PC-9 (cell line): ENCODE measurements at places on chromosomes 1 and 21.
A peak's percentile ranks its signal among the peaks of the same experiment; 100 is the strongest.

DNA sequence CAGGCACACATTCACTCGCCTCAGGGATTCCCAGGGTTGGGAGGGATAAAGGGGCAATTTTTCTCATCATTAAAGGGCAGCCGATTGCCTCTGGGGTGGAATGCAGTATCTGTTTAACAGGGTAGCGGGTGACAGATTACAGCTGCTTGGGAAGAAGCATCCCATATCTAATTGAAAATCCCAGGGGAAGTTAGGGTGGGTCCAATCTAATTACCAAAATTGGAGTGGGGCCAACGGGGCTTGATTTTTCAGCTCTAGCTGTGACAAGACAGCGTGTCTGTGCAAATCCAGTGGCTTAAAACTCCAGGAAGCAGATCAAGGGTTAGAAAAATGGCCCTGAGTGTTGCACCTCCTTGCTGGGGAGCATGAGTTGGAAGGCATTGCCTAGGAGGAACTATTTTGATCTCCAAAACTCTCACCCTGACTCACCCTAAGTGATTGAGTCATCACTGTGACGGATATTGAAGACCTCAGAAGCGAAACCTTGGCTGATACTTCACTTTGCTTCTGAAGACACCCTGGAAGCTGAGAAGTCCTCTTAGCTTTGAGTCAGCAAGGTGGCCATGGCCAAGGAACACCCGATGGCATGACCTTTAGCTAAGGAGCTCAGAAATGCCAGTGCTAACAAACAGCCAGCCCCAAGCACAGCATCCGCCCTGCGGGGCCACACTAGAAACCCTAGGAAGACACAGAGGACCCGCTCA lies 46.0 kb downstream of the GRHL3 start:
- peak; percentile 97 for DNase-seq

DNA sequence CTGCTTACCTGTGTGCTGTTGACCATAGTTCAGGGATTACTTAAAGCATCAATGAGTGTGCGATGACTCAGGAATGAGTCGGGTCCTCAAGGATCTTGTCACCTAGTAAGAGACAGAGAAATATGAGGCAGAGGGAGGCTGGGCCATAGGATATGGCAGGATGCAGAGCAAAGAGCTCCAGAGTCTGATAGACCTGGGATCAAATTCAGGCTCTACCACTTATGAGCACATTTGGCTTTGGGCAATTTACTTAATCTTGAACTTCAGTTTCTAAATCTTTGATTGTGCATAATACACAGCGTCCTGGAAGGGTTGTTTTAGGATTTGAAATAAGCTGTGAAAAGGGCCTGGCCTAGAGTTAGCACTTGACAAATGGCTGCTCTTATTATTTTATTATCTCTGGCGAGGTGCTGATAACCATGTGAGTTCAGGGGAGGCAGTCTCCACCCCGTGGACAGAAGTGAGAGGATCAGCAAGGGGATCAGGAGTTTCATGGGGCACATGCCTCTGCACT lies 94.5 kb downstream of the ROR1 start:
- DNase-seq: peak; percentile 98

GRCh38 chr1:154840269-154841176 lies 29.6 kb downstream of the KCNN3 start:
- no peak for DNase-seq

GRCh38 chr21:34284666-34285065 lies 79.1 kb upstream of the KCNE2 start:
- DNase-seq: no peak

- DNase-seq: peak; percentile 88
Observed at GRCh38 chr1:65254320-65255034, 54.9 kb upstream of the DNAJC6 start.

- no peak for DNase-seq
Observed at GRCh38 chr1:70666381-70667140, 255.5 kb downstream of the CTH start.

DNA sequence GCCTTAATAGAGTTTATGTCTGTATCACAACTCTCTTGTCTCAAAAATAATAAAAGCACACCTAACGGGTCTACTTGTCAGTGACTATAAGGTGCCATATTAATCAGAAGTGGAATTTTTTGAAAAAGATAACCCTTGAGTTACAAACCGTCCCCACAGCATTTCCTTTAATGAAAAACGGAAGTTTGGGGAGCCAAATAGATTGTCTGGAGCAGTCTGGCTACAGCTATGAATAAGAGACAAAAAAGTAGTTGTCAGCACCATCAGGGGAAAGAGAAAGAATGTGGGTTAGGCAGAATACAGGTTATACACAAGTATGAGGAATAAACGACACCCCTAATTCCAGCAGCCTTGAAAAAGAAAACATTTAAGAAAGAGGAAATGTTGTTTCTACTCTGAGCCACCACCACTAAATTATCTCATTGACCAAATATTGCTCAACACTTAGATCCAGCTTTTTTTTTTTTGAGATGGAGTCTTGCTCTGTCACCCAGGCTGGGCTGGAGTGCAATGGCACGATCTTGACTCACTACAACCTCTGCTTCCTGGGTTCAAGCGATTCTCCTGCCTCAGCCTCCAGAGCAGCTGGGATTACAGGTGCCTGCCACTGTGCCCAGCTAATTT lies 29.4 kb upstream of the USP24 start:
- peak; percentile 39 for DNase-seq

- DNase-seq: no peak
Observed at GRCh38 chr1:154583773-154584172, 16.2 kb downstream of the CHRNB2 start.

- DNase-seq: no peak
Observed at GRCh38 chr1:179288977-179289376, 4.6 kb upstream of the SOAT1 start.

DNA sequence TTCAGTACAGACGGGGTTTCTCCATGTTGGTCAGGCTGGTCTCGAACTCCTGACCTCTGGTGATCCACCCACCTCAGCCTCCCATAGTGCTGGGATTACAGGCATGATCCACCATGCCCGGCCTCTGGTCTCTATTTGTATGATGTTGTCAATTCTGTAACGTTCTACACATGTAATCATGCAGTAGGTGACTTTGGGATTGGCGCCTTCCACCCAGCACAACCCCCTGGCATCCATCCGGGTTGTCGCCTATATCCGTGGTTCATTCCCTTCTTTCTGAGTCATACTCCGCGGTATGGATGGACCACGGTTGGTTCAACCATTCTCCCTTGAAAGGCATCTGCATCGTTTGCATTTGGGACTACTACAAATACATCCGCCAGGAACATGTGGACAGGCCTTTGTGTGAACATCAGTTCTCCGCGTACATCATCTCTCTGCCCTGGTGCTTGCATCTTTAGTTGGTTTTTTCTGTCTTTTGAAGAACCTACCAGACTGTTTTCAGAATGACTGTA lies 72.1 kb downstream of the PDE9A start:
- DNase-seq: no peak

DNA sequence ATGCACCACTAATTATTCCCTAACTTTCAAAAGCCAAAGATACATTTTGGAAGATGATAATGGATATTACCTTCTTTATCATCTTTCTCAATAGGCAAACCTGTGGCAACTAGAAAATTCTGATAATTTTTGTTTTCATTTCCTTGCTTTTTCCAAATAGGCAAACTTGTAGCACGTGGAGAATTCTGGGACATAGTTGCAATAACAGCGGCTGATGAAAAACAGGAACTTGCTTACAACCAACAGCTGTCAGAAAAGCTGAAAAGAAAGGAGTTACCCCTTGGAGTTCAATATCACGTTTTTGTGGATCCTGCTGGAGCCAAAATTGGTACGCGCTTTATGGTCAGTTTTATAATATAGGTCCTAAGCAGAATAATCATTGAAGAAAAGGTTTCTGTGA lies 1.5 kb downstream of the FPGT start:
- no peak for DNase-seq

DNA sequence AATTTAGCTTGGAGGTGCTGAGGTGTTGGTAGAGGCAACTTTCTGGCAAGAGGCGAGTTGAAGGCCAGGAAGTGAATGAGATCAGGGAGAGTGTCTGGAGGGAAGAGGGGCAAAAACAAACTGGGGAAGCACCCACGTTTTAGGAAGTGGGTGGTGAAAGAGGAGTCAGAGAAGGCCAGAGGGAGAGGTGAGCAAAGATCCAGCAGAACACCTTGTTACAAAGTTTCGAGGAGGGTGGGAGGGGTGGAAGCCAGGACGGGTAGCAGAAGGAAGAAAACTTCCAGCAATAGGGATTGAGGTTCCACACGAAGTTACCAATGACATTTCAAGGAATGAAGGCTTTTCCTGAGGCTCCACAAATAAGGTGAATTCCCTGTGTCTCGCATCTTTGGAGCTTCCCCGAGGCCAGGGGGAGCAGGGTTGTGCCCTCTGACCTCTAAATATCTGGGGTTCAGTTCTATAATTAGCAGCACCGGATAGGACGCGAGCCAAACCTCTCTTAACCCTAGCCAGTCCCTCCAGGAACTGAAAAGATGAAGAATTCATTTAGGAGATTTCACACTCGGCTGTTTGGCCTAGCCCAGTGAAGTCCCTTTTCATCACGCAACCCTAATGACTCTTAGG lies 578 bp upstream of the SESN2 start:
- no peak for DNase-seq

DNA sequence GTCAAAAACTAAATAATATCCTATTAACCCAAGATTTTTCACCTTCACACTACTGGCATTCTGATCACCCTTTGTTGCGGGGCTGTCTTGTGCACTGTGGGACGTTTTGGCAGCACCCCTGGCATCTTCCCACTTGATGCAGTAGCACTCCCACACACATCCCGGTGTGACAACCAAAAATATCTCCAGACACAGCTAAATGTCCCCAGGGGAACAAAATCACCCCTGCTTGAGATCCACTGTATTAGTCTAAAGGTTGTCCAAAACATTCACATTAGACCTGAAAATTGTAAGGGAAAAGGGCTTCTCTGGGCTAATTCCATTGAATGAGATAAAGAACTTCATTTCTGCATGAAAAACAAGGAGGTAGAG lies 37.8 kb downstream of the PLEKHO1 start:
- DNase-seq: no peak

GRCh38 chr1:194073833-194074232 lies 887.4 kb upstream of the B3GALT2 start:
- DNase-seq: no peak

DNA sequence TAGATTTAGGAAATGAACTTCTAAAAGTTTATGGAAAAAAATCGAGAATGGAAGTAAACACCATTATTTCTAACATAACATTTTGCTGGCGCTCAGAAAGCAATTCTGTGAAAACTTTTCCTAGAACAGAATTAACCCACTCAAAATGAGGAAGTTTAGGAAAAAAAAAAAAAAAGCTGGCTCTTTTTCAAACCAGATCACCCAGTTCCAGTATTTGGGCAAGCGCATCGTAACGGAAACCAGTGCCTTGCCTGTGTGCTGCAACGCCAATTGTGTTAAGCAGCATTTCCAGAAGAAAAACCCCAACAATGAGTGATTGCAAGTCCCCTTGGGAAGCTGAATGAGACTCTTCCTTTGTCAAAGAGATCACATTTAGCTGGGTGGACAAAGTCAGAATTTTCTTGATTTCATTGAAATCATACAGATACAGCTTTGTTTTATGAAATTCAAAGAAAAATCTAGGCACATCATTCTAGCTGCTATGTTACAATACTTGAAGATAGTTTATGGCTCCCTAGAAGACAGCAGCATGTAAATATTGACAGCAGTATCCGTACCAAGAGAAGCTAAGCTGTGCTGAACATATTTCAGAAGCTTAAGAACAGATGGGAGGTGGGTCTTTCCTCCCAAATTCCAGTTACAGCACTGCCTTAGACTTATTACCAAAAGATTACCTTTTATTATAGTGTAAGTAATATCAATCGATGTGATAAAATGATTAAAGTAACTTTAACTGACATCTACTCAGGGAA lies 113.4 kb downstream of the ERG start:
- no peak for DNase-seq

DNA sequence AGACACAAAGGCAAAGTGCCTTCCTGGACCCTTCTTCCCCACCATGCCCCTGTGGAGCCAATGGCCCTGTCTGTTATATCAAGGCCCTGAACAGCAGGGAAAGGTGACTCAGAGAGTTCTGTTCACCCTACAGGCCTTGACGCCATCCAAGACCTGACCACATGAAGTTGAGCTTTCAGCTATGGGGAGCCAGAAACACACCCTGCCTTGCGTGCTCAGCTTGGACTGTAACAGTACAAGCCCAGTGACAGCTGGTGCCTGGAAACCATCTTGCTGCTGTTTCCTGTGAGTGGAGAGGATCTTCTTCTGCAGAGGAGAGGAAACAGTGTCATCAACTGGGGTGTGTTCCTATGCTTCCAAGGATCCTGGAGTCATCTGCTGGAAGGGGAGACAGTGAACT lies 165.0 kb upstream of the IRF2BP2 start:
- DNase-seq: no peak

DNA sequence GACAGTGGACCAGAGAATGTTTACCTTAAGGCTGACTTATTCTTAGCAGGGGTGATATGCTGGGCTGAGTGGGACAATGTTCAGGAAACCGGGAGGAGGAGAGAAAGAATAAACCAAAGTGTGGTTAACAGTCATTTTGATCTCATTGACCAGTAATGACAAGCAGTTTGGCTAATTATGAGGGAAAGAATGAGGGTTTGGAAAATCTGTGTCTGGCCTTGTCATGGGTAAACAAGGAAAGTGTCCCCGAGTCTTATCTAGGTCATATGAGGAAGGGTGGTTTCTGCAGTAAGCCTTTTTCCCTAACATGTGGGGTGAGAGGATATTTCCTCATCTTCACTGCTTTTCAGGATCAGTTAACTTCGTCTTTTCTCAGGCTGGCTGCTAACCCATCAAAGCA lies 155.0 kb downstream of the TPR start:
- DNase-seq: no peak

DNA sequence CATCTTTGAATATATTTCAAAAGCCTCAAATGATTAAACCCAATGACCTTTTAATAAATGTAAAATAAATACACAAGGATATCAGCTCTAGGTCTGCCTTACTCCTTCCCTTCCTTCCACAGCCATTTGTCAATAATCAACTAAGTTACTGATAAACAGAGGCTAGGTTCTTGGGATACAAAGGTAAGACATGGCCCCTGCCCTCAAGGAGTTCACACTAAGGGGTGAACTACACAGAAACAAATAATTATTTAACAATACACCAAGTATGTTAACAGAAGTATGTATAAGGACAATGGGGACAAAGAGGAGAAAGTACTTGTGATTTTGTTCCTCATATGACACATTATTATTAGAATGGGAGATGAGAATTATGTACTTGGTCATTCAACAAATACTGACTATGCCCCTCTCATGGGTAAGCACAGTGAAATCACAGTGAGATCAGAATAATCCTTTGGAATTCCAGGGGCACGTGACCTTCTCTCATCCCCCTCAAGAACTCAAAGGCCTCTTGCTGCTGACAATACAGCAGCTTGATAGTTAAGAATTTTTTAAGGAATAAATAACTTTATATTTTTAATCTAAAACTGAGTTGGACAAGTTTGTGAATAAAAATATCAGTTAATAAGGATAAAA lies 40.2 kb downstream of the ATP1B1 start:
- no peak for DNase-seq

DNA sequence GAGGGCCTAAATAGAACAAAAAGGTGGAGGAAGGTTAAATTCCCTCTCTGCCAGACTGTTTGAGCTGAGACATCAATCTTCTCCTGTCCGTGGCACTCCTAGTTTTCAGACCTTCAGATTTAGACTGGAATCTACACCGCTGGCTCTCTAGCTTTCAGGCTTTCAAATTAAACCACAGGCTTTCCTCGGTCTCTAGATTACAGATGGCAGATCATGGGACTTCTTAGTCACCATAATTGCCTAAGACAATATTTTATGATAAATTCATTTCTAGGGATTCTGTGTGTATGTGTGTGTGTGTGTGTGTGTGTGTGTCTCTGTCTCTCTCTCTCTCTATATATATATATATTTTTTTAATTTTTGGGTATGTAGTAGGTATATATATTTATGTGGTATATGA lies 428.7 kb downstream of the PLA2G4A start:
- no peak for DNase-seq

GRCh38 chr1:73104749-73105148 lies 822.4 kb upstream of the NEGR1 start:
- DNase-seq: no peak
